ENCODE measurements at places on chromosomes 5 and 9.

DNA sequence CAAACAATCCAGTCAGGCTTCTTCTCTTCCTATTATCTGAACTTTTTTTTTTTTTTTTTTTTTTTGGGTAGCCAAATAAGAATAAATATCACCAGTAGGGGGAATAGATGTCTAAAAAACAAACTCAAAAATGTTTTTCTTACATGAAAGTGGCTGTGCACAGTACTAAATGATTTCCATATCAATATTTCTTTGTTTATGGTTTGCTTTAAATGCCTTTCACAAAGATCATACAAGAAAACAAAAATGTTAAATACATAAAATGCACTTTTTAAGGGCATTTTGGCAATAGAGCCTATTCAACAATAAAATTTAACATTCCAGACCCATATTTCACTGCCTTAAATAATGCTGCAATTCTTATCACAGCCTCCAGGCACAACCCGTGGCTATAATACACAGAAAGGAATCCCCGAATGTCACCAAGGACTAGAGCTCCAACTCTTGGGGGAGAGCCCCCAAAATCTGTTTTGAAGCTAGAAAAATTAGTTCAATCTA lies 91.1 kb upstream of the TBCA start:
- DNase-seq: no peak

- DNase-seq: no peak
Observed at GRCh38 chr5:151171529-151171928, 13.9 kb upstream of the ANXA6 start.

DNA sequence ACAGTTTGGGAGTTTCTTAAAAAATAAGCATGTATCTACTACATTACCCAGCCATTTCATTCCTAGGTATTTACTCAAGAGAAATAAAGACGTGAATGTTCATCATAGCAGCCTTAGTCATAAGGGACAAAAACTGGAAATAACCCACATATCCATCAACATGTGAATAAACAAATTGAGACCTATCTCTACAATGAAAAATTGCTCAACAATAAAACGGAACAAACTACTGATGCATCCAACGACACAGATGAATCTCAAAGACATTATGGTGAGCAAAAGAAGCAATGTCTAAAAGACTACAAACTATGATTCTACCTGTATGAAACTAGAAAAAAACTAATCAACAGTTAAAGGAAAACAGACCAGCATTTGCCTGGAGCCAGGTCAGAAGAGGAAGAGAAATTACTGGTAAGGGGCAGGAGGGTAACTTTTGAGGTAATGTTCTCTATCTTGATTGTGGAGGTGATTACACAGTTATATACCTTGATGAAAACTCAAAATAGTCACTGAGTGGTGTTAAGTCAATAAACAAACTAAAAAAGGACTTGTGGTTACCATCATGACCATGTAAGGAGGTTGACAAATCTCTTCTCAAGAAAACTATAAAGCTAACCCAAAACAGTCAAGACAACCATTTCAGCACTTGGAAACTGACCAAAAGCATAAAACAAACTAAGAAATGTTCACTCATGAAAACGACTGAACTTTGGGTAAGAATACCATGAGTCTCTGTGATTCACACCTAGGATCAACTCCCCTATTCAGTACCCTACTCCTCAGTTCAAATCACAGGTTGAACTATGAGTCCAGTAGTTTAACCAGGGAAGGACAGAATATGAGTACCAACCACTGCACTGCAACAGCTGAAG lies 10.4 kb downstream of the UIMC1 start:
- DNase-seq: no peak

DNA sequence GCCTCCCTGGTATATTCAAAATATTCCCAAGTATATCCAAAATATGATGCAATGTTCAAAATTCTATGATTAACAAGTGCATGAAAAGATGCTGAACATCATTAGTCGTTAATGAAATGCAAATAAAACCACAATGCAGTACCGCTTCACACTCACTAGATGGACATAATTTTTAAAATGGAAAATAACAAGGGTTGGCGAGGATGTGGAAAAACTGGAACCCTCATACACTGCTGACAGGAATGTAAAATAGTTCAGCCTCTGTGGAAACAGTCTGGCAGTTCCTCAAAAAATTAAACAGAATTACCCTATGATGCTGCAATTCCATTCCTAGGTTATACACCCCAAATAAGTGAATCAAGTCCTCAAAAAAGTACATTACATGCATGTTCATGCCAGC lies 36.1 kb upstream of the MYOT start:
- no peak for DNase-seq

GRCh38 chr9:33434317-33435105 lies 12.9 kb downstream of the AQP3 start:
- DNase-seq: no peak
